ENCODE measurements at places on chromosomes 6 and 20.

DNA sequence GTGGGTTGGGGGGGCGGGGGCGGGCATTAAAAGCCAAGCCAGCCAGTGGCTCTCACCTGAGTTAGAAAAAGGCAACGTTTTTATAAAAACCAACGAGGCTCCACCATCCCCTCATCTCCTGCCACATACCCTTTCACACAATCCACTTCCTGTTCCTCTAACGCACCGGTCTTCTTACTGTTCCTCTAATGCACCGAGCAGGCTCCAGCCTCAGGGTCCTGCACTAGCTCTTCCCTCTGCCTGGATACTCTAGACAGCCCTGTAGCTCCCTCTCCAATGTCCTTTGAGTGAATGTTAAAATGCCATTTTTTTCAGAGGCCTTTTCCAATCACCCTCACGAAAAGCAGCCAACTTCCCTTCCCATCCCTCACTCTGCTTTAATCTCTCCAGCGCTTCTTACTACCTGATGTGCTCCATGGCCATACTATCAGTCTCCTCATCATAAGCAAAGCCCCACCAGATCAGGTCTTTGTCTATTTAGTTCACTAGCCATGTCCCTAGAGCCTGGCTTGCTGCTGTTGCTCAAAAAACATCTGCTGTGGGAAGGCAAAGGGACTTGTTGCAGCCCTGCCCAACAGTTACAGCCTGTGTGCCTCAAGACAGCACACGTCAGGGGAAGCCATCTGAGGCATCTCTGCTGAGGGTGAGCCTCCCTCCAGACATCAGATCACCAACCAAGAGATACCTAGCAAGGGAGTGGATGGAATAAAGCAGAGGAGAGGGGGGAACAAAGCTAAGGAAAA is 3.9 kb downstream of the FKBP1A start:
- no peak for DNase-seq

DNA sequence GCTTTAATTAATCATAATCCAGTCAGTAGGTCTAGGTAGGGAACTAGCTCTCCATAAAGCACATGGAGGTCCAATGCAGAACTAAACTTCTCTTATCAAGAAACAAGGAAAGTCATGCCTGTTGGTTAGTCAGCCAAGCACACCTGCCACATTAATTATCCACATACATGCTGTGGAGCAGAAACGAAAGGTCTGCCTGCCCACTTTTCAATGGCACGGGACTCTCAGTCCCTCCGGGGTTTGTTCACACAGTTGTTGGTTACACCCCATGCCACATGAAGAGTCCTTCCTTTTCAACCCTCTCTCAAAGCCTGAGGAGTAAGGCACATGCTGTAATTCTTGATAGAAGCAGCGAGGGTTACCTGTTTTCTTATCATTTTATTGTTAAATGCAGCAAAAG is 1096.4 kb upstream of the MAP3K7 start:
- DNase-seq, result no peak

GRCh38 chr6:136890986-136891385 is 31.1 kb upstream of the SLC35D3 start:
- no peak for DNase-seq

DNA sequence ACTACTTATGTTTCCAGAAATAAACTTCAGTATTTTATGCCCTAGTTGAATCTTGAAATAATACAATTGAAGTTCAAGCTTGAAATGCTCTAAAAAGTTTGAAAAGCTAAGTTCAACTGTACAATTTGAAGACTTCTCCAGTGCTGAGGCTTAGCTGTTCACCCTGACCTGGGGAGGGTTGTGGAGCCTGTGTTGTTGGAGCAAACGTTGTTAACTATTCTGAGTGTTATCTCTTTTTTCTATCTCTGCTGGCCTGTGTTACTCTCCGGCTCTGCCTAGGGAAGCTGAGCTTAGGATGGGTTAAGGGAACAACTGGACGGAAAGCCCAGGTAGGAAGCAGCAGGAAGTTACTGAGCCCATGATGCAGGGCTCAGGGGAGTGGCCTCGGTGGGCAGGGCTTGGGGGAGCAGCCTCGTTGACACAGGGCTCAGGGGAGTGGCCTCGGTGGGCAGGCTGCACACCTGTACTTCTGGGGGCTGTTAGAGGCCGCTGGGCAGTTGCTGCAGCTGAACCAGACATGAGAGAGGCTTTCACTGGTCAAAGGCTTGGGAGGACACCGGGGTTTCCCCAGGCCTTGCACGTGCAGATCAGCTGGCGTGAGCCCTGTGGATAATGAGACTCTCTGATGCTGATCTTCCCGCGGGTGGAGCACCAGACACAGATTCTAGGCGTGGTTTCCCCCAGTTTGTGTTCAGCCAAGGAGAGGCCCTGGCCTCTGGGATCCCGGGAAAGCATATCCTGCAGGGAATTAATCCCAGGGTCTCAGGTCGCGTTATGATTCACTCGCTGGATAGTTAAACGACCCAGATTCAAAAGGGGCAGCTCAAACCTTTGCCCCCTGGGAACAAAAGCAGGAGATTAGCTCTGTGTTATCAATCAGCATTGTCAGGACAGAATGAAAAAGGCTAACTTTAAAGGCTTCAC is 58.9 kb downstream of the ERMARD start:
- no peak for DNase-seq

DNA sequence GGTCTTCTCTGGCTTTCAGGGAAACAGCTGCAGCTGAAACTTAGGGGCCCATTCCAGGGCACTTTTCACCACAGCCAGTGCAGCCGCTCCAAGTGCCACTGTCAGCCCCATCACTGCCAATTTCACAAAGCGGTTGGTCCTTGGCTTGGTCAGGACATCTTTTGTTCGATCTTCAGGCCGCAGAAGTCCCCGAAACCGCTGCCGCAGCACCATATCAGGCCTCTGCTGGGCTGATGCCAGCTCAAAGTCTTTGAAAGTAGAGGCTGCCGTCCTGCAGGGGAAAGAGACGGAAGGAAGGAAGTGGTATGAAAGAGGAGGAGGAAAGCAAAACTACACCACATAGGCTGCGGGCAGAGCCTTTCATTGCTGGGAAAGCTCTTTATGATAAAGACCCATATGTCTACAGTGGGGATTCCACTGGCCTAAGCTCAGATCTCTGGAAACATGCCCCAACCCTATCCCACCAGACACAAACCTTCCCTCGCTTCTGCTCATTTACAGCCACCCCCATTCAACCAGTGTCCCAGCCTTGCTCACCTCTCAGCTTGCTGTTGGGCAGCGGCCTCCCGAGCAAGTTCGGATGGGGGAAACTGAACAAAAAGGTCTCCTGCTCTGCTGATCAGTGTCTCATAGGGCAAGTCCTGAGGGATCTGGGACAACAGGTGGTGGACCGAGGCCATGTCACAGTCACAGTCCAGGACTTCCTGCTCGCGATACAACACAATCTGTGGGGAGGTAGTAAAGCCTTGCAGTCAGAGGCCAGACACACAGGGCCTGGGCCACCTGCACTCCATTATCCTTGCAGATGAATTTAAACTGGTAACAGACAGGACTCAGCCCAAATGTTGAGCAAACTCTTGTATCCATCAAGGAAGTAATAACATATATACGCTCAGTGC is 23.5 kb downstream of the TBC1D20 start:
- peak; percentile 40 for DNase-seq

DNA sequence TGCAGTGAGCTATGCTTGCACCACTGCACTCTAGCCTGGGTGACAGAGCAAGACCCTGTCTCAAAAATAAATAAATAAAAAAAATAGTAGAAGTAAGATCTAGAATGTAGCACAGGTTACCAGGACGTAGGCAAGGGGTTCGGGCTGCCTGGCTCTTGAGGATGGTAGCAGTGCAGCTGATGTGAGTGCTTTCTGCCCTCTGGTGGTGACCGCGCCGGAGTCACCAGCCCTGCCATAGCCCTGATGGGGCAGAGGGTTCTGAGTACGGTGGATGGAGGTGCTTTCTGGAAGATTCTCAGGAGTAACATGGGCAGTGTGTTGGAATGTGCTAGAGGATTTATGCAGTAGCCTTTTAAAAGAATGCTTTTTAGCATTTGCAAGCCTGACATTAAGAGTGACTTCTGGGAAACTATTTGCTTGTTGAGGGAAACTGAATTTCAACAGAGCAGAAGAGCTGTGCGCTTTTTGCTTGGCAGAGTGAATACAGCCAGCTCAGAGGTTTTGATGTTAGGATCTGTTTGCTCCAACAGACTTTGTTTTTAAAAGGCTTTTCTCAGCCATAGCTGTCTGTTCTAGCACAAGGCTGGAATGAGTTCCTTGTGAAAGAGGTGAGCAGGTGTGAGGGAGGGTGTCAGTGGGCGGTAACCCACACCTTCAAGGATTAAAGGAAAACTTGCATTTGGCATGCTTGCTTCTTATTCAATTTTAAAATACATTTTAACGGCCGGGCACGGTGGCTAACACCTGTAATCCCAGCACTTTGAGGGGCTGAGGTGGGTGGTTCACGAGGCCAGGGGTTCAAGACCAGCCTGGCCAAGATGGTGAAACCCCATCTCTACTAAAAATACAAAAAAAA is 65.9 kb downstream of the PTPN1 start:
- DNase-seq, result no peak

DNA sequence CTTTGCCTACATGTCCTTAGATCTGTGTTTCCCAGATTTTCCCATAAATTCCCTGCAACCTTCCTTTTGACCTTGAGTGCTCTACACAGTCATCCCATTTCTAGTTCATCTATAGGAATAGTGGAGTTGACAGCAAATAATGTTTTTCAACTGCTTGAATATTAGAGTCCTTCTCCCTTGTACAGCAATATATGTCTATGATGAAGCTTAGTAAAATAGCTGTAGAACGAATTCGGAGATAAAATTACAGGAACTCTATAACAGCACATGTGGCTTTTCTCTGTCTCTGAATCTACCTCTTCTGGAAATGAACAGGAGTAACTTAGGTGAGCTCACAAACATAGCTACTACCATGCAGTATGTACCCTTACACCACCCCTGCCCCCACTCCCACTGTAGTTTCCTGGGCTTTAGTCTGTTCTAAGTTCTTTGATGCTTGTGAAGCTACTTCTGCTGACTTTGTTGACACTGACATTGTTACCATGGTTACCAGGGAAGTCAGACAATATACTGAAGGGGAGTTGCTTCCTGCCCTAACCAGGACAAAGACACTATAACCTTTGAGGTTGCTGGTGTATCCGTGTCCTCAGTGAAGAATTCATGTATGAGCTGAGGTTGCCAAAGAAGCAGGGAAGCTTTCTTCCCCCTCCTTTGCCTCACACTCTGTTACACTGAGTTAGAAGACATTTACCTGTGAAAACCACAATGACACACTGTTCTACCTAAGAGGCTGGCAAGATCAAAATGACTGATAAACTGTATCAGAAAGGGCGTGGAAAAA is 35.8 kb upstream of the SHLD1 start:
- peak; percentile 57 for DNase-seq

DNA sequence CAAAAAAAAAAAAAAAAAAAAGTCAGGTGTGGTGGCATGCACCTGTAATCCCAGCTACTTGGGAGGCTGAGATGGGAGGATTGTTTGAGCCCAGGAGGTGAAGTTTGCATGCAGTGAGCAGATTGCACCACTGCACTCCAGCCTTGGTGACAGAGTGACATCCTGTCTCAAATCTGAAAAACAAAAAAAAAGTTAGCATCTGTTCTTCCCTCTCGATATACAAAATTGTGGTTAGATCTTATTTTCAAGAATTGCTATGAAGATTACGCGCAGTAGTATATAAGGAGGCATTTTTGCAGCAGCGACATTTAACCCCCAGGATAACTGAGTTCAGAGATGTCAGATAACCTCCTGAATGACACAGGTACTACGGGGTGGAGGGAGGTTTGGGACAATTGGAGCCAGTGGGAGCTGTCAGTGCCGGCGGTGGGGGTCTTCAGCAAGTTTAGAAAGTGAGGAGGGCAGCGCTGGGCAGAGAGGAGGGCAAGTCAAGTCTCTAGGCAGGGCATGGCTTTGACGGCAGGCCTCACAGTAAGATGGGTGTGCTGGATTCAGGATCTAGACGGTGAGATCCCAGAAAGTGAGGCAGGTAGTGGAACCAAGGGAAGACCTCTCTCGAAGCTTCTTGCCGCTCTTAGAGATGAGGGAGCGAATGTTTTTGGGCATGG is 26.2 kb upstream of the MRPS18A start:
- no peak for DNase-seq

- DNase-seq, result no peak
Observed at GRCh38 chr6:34657307-34657978, 39.1 kb downstream of the ILRUN start.

- no peak for DNase-seq
Observed at GRCh38 chr6:164750128-164750527, 559.3 kb downstream of the C6orf118 start.

GRCh38 chr20:11926292-11926998 is 8.8 kb downstream of the BTBD3 start:
- no peak for DNase-seq

- no peak for DNase-seq
Observed at GRCh38 chr6:98593676-98594075, 240.7 kb upstream of the POU3F2 start.

GRCh38 chr6:79152269-79152737 is 74.2 kb upstream of the PHIP start:
- DNase-seq, result no peak

- no peak for DNase-seq
Observed at GRCh38 chr6:139977887-139978332, 603.5 kb upstream of the CITED2 start.

GRCh38 chr6:37618916-37619590 is 78.6 kb downstream of the MDGA1 start:
- no peak for DNase-seq

GRCh38 chr6:19135706-19136105 is 701.5 kb upstream of the ID4 start:
- no peak for DNase-seq

DNA sequence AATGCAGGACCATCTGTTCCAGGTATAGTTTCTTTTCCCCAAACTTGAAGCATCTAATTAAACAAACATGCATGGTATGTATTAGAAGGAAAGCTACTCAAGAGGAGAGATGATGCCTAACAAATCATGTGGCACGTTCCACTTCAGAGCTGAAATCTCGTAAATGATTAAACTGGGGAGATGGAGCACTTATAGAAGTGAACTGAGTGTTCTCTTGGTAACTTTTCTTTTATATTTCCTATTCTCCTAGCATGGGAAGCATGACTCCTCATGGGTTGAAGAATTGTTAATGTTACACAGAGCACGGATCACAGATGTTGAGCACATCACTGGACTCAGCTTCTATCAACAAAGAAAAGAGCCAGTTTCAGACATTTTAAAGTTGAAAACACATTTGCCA is 61.1 kb downstream of the CCN2 start:
- DNase-seq, result no peak

DNA sequence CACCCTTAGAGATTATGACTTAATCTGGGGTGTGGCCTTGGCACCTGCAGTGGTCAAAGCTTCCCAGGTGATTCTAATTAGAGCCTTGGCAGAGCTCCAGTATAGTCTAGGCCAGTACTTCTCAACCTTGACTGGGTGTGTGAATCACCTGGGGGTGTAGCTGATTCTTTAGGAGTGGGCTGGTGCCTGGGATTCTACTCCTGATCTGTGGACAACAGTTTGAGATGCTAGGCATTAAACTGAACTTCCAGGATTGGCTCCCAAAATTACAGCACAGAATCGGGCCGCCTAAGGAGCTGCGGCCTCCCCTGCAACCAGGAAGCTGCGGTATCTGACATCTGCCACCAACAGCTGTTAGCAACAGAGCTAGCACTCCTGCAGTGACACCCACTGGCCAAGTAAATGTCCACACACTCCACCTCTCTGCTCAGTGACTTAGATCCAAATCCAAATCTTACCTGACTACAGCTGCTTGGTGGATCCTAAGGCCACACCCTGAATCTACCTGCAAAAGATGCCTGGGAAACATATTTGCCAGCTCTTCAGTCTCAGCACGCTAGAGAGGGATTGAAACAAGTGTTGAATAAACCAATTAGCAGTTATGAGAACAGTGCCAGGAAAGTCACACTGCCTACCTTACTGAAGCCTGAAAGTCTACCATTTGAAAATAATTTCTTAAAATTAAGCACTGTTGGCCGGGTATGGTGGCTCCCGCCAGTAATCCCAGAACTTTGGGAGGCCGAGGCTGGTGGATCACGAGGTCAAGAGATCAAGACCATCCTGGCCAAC is 126.7 kb downstream of the UNC5CL start:
- DNase-seq, result no peak

Measured in stimulated activated CD8-positive, alpha-beta memory T cell treated with anti-CD3 and anti-CD28 coated beads, Interleukin-4, amount 100 ng/mL, for 1 hour (primary cell).